ENCODE measurements at places on chromosomes 16 and 17.

DNA sequence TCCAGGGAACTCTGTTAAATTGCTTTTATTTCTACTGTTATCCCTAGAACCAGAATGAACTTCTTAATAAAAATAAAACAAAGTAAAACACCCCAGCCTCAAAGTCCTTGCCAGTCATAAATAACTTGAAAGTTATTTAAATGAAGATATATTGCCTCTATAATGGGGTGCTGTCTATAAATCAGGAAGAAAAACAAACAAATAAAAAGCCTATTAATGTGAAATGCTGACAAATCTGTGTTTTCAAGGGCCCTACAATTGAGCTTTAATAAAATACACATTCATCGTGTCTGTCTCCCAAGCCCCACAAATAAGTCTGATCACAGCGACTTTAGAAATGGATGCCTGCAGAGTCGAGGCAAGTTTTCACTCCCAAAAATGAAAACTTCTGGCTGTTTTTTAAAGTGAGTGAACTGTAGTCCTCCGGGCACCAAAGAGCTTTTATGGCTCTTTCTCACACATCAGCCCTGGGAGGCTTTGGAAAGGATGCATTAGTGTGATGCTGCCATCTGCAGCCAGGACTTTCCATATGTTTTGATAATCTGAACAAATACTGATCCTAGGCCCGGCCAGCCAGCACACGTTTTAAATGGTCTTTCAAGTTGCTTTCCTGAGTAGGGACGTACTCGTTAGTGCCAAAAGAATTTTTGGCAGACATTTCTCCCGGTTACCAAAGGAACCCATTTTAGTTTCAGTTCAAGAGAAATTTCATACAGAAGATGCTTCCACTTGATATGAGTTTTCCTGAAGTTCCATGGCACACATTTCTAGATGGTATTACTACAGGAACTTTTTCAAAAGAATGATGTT, 16.3 kb downstream of the NACA2 start:
- no peak for DNase-seq

- no peak for DNase-seq
Observed at GRCh38 chr16:24771779-24772157, 42.3 kb downstream of the TNRC6A start.

- DNase-seq, result no peak
Observed at GRCh38 chr17:50685691-50686493, 21.8 kb downstream of the ANKRD40 start.

DNA sequence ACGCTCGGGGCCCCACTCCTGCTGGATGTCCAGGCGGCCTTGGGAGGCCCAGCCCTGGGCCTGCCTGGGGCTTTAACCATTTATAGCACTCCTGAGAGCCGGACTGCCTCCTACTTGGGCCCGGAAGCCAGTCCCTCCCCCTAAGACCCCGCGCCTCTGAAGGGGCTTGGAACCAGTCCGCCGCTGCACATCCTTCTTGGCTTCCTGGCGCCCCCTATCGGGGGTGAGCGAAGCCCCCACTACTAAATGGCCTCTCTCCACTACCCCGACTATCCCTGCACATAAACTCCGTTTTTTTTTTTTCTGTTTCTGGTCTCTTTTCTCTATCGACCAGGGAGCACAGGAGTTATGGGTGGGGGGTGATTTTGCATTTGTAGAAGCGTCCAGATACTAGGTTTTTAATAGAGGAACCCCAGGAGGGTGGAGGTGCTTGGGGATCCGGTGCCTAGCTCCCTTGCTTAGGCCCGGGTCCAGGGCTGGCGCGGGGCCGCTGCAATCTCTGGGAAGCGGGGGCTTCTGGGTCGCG, 633 bp upstream of the NOL3 start:
- DNase-seq, result no peak

GRCh38 chr16:66264311-66265047, 102.0 kb upstream of the CDH5 start:
- no peak for DNase-seq

DNA sequence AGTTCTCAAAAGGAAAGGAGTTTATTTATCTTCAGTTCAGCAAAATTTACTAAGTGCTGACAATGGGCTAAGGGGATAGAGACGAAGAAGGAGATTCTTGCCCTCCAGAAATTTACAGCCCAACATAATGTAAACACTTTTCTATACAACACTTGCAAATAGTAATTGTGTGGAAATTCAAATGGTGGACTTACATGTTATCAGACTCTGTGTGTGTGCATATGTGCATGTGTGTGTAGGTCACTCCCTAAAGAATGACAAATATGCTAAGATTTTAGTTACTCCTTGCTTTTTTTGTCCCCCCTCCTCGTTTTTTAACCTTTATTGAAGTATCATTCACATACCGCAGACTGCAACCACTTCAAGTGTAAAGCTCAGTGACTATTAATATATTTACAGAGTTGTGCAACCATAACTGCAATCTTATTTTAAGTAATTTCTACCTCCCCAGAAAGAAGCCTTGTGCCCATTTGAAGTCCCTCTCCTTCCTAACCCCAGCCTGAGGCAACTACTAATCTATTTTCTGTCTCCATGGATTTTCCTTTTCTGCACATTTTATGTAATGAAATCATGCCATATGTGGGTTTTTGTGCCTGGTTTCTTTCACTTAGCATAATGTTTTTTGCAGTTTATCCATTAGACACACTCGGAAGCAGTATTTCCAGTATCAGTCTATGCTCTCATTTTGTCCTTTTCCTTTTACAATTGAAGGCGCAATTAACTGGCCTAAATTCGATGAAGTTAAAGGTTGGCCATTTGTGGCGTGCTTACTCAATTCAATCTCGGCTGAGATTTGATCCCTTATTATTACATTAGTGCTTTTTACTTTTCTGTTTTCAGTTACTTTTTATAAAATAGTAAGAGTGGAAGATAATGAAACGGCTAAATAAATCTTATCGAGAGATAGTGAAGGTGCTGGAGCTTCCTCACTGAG, 318.4 kb downstream of the HAPSTR1 start:
- no peak for DNase-seq

- DNase-seq, result no peak
Observed at GRCh38 chr17:48143629-48144028, 36.1 kb downstream of the SNX11 start.

DNA sequence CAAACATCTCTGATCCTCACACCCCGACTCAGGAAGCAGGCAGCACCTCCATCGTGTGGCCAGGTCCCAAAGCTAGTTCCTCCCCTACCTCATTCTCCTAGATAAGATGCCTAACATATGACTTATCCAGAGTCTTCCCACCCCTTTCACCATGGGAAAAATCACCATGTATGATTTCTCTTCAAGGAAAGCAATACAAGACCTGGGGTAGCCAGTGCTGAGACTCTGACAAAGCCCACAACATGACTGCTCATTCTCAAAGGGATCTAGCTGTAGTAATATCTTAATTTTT, 45.1 kb downstream of the CMTM4 start:
- no peak for DNase-seq

- DNase-seq, result peak; percentile 76
Observed at GRCh38 chr17:17913695-17914332, 58.4 kb downstream of the TOM1L2 start.

DNA sequence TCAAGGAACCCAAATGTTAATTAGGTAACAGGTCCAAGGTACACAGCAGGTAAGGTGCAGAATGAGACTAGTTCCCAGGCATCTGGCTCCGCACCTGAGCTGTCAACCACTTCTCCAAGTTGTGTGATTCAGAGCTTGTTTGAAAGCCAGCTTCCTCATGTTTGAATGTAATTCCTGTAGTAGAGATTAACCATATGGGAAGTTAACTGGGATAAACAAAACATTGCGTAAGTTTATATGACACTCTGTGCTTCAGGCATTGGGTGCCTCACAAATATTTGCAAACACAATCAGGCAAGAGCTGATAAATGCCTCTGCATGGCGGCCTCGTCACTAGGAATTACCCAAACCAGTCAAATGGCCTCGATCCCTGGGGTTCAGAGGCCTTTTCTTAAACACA, 27.9 kb upstream of the CPHXL start:
- DNase-seq, result no peak

GRCh38 chr17:33562792-33563191, 269.7 kb upstream of the ASIC2 start:
- no peak for DNase-seq

- DNase-seq, result peak; percentile 61
Observed at GRCh38 chr17:59371416-59372100, 40.1 kb downstream of the YPEL2 start.

DNA sequence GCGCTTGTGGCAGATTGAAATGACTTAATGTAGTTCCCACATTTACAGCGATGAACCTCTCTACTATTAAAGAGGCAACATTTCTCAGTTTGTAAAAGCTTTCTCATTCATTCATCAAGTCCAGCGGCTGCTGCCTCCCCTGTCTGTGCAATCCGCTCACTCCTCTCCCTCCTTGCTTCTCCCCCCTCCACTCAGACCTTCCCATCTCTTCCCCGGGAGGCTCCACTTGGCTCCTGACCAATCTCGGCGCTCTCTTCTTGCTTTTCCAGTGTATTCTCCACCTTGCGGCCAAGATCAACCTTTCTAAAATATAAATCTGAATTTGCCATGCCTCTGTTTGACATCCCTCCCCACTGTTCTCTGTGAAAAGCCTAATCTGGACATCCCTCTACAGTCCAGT, 117.5 kb downstream of the ASIC2 start:
- DNase-seq, result peak; percentile 19

GRCh38 chr16:75477680-75478473, 13.4 kb upstream of the TMEM170A start:
- DNase-seq, result no peak

GRCh38 chr17:48023400-48024148, 14.0 kb downstream of the COPZ2 start:
- peak; percentile 88 for DNase-seq

DNA sequence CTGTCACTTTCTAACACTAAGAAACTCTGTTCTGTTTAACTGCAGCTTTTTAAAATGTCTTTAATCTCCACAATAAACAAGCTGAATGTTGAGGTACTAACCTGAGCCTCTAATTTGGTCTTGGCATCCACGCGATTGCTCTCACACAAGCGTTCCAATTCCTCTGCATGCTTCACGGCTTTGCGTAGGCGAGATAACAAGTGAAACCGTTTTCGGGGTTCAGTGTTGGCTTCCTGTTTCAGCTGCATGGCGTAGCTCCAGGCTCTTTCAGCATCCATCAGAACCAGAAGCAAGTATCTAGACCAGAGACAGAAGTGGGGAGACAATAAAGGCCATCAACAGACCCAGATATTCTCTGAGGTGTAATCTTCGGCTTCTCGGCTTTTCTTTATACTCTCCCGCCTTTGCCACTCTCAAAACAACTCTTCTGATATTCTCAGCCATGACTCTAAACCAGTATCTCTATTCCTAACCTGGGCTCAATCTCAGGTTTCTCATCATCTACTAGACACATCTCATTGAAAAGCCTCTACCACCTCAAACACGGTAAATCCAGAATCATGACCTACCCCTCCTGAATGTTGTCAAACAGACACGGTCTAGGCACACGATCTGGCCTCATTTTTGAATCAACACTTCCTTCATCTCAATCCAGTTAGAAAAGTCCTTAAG, 8.3 kb downstream of the SRP68 start:
- DNase-seq, result no peak

GRCh38 chr16:49608779-49609178, 235.2 kb downstream of the C16orf78 start:
- DNase-seq, result no peak

GRCh38 chr16:50711862-50712559, 18.6 kb downstream of the NOD2 start:
- DNase-seq, result peak; percentile 33

- no peak for DNase-seq
Observed at GRCh38 chr17:20043021-20043420, 33.9 kb downstream of the SPECC1 start.

GRCh38 chr17:7912927-7913524, 3.1 kb downstream of the RNF227 start:
- no peak for DNase-seq

- no peak for DNase-seq
Observed at GRCh38 chr17:72139212-72139611, 18.4 kb downstream of the SOX9 start.

DNA sequence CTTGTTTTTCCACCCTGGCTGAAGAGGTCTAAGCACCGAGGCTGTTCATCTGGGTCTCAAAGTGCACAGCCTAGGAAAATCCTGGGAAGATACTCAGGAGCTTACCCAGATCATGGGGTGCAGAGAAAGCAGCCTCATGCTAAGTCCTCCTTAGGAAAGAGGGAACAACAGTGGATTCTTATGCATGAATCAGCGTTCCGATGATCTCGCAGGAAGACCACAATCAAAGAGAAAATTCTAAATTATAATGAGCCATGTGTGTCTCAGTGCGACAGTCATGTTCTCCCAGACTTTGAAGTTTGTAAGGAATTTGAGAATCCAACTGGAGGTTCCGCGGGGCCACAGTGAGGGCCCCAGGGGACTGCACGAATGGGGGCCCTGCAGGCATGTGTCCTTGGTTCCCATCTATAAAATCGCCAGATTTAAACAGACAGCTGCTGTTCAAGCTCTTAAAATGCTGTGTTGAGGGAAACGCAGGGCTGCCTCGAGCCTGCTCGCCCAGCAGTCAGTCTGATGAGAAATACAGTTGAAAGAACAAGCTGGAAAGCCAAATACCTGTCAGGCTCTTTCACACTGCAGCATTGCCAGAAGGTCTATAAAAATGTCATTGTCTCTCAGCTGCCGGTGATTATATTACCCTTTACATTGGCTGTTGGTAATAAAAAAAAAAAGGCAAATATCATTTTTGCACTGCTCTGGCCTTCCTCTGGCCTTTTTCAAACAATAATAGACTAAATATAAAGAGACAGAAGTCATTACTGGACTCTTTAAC, 152.1 kb downstream of the PMP22 start:
- no peak for DNase-seq

GRCh38 chr17:5804251-5804650, 219.9 kb upstream of the NLRP1 start:
- no peak for DNase-seq

DNA sequence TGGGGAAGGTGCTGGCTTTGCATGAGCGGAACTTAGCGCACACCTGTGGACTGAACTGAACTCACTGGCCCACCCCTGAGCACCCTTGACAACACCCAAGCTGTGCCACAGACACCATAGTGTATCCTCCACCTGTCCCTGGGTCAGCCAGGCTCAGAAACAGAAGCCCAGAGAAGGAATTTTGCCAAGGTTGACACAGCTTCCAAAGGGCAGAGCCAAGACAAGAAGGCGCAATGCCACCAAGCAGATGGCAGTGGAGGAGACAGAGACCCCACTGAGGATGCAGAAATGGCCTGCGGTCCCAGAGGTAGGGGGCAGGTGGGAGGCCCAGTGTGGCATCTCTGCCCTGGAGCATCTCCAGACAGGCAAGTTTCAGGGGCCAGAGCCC, 169.0 kb downstream of the ENGASE start:
- DNase-seq, result no peak

- DNase-seq, result no peak
Observed at GRCh38 chr17:80257716-80258213, 2.9 kb upstream of the RNF213 start.

GRCh38 chr16:67648764-67649407, 3.9 kb downstream of the CARMIL2 start:
- DNase-seq, result no peak

Measured in left cardiac atrium (tissue), 4 donors.